Hematopoietic multipotent progenitor cell treated with erythropoietin and hydrocortisone succinate and interleukin-3 and kit ligand, for 17 days (in vitro differentiated cells): ENCODE measurements at places on chromosomes 7 and 10.

GRCh38 chr7:146781352-146782116 lies 664.9 kb downstream of the CNTNAP2 start:
- no peak for DNase-seq

DNA sequence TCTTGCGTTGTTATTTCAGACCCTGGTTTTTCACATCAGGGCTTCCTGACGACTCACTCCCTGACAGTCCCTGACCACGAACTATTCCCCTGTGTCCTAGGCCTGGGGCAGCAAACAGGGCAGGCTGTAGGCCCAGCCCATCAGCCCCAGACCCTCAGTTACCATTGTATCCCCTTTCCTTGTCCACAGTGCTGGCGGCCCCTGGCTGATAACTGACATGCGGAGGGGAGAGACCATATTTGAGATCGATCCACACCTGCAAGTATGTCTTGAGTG lies 50.5 kb upstream of the TRIM8 start:
- DNase-seq = no peak

- DNase-seq = no peak
These were observed 143.6 kb upstream of the KIF5B start for GRCh38 chr10:32199714-32200394.

DNA sequence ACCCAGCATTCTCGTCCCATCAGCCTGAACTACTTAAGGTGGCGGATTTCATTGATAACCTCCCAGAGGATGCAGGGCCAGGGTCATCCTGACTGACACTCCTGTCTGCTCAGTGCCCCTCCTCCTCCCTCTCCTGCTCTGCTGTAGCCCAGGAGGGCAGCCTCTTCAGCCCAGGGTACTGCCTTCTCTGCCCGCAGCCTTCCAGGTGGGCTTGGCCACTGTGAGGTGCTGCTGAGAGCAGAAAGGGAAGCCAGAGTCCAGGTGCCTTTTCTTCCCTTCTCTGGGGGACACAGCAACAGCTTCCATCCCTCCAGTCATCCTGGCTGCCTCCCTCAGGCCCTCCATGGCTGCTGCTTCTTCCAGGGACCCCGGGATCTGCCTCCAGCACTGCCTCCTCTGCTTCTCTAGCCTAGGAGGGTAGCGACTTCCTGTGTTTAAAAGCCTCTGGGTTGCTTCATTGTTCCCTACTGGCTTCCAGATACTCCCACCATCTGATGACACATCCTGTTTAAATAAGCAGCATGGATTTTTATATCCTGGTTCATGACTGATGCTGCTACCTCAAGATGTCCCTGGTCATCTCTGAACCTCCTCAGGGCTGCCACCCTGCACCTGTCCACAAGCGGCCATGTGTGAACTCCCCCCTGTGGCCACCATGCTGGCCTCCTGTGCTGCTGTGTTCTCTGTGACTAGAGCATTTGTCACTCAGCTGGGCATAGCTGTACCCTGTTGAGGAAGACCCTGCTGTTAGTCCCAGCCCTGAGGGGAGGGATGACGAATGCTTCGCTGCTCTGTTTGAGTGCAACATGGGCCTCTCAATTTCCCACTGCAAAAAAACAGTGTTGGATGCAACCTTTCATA lies 55.8 kb downstream of the AKR1C4 start:
- DNase-seq = no peak

GRCh38 chr7:143325240-143325639 lies 9.3 kb downstream of the CLCN1 start:
- DNase-seq = no peak

DNA sequence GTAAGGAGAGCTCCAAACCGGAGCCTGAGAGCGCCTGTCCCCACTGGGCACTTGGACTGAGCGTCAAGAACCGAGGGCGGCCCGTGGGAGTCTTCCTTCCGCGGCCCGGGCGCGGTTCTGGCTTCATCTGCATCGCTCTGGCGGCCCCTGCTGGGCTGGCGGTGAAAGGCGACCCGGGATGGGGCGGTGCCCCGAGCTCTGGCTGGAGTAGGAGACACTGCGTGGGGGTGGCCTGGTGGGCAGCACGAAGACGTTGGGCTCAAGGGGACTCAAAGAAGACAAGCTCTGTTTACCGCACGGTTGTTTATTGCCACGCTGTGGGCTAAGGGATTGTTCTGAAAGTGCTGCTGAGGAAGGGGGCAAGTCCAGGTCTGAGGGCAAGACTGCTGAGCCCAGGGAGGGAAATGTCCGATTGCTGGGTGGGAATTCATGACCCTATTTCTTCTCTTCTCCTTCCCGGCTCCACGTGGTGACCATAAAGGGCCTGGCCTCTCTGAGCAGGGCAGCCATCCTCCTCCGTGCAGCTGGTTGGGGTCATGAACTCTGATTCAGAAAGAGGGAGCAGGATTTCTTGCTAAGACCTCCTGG lies 29.8 kb downstream of the PLAU start:
- DNase-seq = peak; percentile 81

GRCh38 chr7:115289971-115290370 lies 368.1 kb downstream of the MDFIC start:
- DNase-seq = no peak

DNA sequence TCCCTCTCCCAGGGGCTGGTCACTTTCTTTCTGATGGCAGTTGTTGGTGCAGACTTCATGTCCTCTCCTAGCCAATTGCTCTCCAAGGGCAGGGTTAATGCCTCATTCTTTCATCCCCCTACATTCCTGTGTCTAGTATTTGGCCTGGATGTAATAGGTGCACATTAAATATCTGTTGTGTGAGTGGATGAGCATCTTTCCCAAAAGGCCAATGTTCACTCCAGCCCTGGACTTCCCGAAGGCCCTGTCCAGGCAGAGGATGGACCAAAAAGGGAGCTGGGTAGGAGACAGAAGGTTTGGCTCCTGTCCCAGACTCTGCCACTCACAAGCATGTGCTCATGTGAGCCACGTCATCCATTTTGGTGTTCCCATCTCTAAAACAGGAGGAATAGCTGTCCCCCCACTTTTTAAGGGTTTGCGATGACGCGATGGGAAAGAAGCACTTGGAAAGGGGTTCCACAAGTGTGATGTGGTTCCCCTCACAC lies 47.5 kb downstream of the RGS10 start:
- no peak for DNase-seq

DNA sequence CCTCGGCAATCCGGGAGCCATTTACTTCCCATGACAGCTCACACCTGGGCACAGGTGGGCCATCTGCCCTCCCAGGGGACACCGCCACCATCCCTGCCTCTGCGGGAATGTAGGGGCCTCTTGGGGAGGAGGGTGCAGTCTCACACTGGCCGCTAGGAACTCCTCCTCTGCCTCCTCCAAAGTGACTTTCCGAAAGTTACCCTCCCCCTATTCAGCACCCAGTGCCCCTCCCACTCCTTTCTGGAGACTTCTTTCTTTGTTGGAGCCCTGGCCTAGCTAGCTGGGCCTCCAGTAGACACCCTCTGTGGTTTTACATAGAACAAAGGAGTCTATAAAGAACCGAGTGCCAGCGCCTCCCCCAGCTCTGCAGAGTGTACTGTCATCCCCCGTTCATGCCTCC lies 45.8 kb upstream of the MNX1 start:
- DNase-seq = no peak

DNA sequence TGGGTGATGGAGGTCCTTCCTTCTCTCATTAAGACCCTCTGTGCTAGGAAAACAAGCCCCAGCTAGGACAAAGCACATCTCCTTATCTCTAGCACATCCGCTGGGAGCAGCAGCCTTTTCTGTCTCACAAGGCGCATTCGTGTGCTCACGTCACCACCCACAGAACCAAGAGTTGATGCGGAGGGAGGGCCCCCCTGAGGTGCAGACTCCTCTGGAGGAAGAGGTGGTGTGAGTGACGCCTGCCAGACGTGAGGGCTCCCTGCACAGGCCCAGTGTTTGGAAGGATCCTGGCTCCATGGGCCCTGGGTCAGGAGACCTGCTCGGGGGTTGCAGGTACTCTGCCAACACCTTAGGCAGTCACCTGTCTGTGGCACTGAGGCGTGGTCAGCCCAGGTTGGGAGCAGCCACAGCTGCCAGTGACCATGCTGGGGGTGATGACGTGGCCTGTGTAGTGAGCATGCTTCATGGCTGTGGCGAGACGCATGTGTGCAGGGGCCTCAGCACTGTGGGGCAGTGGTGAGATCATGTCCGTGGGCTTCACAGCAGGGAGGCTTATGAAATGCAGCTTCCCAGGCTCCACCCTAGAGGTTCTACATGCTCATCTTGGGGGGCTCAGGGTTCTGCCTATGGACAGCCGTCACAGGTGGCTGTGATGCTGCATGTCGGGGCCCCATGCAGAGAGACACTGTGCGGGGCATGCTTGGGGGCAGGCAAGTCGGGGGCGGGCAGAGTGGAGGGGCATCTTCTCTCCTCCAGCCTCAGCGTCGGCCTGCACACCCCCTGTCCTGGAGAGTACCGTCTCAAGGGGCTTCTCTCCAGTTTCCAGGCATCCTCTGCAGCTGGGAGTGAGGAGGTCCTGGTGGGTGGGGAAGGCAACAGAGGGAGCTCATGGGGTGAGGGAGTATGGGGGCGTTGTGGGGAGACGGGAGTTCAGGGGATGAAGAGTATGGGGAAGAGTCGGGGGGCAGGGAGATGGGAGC lies 56.2 kb upstream of the DPYSL4 start:
- no peak for DNase-seq

DNA sequence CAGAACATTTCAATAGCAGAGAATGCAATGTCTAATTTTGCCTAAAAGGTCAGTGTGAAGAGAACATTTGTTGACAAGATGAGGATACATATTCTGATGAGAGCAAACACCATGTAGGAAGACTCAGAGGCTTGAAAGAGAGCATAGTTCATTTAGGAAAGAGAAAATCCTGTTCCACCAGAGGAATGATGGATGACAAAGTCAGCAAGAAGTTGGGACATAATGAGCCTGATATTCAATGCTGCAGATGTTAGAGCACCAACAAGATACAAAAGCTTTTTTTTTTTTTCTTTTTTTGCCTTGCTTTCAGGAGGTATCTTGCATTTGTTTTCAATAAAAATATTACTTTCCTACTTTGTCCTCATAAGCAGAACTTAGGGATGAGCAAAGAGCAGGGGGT lies 952.0 kb upstream of the C7orf33 start:
- DNase-seq = no peak
